CD4-positive, alpha-beta T cell treated with Interferon alpha-2 for 1 hour (primary cell): ENCODE measurements at places on chromosomes 1 and 21.
A peak's percentile ranks its signal among the peaks of the same experiment; 100 is the strongest.

- DNase-seq, result no peak
Measured at GRCh38 chr1:161233102-161233501, 4.9 kb downstream of the NR1I3 start.

DNA sequence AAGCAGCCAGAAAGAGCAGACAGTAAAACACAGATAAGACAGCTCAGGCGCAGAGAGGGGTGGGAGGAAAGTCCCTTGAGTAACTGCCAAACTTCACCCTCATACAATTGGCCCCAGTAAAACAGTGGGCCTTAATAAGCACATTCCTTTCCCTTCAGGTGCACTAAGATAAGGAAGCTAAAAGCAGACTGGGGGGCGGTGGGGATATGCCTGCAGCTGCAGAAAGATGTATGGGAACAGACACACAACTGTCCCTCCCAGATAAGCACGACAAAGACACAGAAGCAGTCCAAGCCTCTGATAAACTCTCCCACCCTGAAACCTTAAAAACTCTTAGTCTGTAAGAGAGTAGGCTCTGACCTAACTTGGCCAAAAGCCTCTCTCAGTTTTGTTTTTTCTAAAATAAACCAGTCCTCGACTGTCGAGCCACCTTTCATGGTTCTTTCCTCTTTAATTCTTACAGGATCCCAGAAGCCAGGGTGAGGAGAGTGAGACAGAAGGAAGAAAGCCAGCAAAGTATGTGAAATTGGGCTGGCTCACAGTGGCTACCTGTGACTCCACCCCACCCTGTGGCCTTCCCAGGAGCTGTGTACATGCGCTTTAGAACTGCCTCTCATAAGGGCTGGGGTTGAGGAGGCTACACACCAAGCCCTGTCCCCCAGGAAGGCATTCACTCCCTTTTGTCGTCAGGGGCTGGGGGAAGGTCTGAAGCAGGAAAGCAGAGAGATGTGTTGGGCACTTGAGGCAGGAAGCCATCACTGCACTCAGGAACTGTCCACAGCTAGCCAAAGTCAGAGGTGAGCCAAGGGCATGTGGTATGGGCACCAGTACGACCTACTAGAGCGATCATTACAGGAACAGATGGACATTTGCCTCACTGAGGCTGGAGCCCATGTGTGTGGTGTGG lies 4.6 kb downstream of the PGLYRP4 start:
- no peak for DNase-seq

GRCh38 chr1:83546874-83547273 lies 452.1 kb downstream of the TTLL7 start:
- DNase-seq, result no peak

GRCh38 chr1:24901791-24902470 lies 28.1 kb downstream of the RUNX3 start:
- DNase-seq, result no peak

DNA sequence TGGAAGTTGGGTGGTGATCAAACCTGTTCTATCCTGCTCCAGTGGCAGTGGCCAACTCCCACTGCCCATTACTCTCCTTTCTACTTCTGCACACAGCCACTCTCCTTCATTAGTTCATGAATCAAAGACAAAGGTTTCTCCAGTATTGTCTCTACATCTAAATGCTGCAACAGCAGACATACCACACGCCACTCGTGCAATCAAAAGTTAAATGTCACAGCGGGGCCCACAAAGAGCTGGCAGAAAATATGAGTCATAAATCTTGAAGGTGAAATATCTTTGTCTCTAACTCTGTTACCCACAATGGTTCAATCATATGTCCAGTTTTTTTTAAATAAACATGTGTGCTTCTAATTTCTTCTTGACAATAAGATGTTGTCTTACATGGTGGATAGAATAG lies 13.3 kb downstream of the APCS start:
- no peak for DNase-seq

DNA sequence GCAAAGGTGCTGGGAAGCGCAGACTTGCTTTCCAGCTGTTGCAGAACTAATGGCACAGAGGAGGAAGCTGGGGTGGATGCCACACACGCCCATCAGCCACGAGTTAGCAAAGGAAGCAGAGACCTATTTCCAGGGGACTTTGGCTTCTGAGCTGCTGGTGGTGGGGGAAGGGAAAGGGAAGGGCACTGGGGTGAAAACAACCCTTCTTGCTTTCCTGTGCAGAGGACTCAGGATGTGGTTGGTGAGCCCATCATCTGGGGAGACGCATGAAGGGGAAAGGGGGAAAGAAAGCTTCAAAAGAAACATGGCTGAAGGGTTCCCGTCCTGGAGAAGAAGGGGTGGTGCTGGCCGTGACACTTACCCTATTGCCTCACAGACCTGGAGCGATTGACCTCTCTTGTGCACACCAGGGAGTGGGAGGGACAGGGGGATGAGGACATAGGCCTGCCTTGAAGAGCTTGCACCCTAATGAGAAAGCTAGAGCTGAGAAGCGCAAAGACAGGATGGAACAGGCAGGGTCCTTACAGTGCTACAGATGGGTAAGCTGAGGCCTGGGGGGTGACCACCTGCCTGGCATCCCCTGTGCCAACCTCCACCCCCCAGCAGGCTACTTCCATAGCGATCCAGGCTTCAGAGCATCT lies 140.8 kb upstream of the RAB4A start:
- DNase-seq, result peak; percentile 37

DNA sequence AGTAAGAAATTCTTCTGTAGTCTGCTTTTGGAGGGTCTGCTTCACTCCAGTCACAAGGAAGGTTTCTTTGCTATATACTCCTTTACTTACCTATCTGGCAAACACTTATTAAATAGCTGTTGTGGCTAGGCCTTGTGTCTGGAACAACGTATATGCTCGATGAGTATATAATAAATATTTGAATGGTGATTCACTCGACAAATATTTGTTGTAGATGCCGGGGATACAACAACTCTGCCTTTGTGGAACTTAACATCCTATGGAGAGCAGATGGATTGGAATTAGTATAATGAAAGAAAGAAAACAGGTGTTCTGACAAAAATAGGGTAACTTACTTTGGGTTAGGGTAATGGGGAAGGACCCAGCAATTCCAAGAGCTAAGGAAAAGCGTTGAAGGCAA lies 31.1 kb downstream of the KPNA6 start:
- no peak for DNase-seq

GRCh38 chr1:5950994-5951785 lies 41.0 kb downstream of the NPHP4 start:
- DNase-seq, result no peak

DNA sequence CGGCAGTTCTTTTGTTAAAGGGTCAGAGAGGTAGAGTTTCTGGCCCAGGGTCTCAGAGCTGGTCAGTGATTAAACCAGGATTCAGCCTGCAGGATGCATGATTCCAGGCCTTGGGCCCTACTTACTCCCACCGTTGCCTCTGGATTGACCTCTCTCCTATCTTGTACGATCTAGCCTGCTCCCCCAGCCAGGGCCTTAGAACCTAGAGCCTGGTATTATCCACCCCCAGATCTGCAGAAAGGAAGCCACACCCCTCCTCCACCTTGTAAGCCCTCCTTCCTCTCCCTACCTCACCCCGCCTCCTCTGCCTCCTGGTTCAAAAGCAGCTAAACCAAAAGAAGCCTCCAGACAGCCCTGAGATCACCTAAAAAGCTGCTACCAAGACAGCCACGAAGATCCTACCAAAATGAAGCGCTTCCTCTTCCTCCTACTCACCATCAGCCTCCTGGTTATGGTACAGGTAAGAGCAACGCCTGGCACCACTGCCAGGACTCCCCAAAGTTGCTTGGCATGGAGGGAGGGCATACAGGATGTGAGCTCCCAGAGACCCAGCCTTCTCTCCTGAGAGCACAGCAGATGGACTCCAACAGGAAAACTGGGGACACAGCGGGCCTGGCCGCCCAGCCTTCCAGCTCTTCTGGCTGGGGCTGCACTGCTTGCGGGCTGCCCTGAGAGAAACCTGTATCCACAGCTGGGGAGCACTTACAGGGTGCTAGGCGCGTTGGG lies at the start of gene CD52:
CD52 (plus strand) TSS at position 347 of the 726 bp plus-strand sequence; CDS start at position 407, 60 bp downstream.
- peak; percentile 72 for DNase-seq

- DNase-seq, result no peak
Measured at GRCh38 chr1:186683652-186684410, 3.6 kb upstream of the PTGS2 start.

GRCh38 chr1:54404939-54405897 lies 976 bp downstream of the SSBP3 start:
- no peak for DNase-seq

- no peak for DNase-seq
Measured at GRCh38 chr1:101325144-101325543, 88.3 kb downstream of the S1PR1 start.

- DNase-seq, result no peak
Measured at GRCh38 chr1:81920245-81920740, 119.6 kb downstream of the ADGRL2 start.

GRCh38 chr1:228404107-228404720 lies 2.4 kb downstream of the TRIM11 start:
- DNase-seq, result no peak

GRCh38 chr21:35855484-35855883 lies 204.8 kb downstream of the SETD4 start:
- DNase-seq, result no peak

GRCh38 chr1:2466958-2467554 lies 9.0 kb upstream of the PLCH2 start:
- DNase-seq, result peak; percentile 42

- no peak for DNase-seq
Measured at GRCh38 chr1:223765719-223766340, 53.5 kb downstream of the CAPN2 start.

DNA sequence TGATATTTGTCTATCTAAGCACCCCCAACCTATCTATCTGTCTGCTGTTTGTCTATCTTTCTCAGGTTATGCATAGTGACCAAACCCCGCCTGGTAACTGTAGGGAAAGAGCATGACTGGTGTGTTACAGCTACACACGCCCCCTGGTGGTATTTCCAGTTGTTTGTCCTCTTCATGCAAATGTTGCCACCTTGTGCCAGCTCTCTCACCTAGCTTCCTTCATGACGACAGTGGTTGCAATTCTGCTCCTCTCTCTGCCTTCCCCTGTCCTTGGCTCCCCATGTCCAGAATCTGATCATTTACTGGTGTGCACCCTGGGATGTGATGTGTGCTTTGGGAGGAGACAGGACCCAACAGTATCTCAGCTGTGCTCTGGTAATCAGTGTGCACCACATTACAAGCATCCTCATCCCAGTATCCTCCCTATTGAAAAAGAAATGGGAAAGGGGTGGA lies 8.1 kb upstream of the INKA2 start:
- peak; percentile 78 for DNase-seq

- peak; percentile 48 for DNase-seq
Measured at GRCh38 chr1:119582801-119583200, 65.3 kb downstream of the ZNF697 start.

- no peak for DNase-seq
Measured at GRCh38 chr1:15945832-15946448, 30.0 kb downstream of the ZBTB17 start.

- no peak for DNase-seq
Measured at GRCh38 chr1:31588751-31589515, 12.6 kb downstream of the TINAGL1 start.

DNA sequence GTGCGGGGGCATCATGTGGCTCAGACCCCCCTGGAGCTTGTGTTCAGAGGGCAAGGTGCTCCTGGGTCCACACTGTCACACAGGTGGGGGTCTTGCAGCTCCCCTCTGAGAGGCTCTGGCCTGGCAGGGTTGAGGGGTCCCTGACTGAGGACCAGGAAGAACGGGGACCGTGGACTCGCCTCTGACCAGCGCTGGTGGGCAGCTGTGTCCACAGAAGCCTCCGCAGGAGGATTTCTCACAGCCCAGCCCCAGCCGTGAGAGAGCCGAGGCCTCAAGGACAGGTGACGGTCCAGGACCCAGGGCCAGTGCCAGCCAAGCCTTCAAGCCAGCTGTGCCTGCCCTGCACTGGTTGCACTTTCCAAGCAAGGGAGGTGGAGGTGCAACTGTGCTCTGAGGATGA lies 63.5 kb upstream of the TTC34 start:
- DNase-seq, result no peak

GRCh38 chr1:22710701-22711049 lies at the start of gene EPHB2:
Gene EPHB2, plus strand, starts transcription at chr1:22710839. Its CDS starts 144 bp downstream, at chr1:22710983.
- no peak for DNase-seq

GRCh38 chr1:21123287-21123948 lies 53.3 kb downstream of the EIF4G3 start:
- no peak for DNase-seq

DNA sequence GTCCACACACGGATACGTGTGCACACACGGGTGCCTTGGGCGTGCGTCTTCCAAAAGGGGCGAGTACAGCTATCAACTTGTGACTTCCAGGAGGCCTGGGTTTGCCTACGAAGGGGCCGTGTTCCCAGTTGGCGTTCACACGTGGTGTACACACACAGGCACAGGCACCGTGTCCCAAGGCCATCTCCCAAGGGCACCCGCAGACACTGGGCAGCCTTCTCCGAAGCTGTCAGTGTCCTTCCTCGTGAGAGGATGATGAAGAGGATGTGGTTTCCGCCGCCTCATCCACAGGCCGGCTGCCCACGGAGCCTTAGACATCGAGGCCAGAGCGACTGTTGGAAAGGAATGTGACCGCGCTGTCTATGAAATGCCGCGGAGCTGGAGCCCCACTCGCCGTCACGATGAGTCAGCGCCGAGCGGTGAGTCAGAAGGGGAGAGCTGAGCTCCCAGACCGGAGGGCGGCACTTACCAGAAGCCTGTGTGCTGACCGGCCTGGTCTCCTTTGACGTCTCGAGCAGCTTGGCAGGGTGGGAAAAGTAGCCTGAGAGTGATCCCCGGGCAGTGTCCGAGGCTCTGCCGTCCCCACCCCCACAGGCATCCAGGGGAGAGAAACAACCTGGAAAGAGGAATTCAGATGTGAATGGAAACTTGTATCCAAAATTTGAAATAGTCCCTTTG lies 141.4 kb upstream of the ARHGEF16 start:
- peak; percentile 1 for DNase-seq
